ENCODE measurements at places on chromosomes 5 and 9.

DNA sequence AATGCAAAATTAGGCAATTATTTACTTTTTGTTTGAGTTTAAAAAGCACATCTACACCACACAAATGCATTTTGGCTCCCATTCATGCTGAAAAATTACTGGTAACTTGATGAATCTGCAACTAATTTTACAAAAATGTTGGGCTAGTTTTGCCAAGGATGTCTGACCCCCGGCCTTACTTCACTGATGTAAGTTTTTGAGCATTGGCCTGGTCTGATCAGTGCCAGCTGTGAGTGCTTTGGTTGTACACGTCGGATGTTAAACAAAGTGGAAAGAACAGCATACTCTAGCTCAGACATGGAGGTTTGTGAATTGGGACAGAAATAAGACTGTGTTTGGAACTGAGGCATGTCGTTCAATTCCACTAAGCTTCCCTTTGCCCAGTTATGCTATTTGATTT is 1044.2 kb downstream of the TLE4 start:
- DNase-seq, result no peak

- DNase-seq, result no peak
Observed at GRCh38 chr5:56490971-56491468, 257.9 kb upstream of the ANKRD55 start.

- no peak for DNase-seq
Observed at GRCh38 chr9:76571288-76571687, 112.3 kb downstream of the GCNT1 start.

DNA sequence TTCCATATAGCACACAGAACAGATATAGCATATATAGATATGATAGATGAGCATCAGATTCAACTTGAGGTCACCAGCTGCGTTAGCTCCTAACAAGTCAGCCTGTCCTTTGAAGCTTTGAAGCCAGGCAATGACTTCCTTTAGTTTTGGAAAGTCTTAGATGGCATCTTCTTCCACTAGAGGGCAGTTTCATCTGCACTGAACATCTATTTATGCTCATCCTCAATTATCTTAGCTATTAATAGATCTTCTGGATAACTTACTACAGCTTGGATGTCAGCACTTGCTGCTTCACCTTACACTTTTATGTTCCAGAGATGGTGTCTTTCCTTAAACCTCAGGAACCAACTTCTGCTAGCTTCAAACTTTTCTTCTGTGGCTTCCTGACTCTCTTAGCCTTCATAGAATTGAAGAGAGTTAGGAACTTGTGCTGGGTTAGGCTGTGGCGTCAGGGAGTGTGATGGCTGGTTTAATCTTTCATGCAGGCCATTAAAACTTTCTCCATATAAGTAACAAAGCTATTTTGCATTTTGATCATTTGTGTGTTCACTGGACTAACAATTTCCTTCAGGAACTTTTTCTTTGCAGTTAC is 1401.4 kb downstream of the EFNA5 start:
- DNase-seq, result no peak

GRCh38 chr9:136949239-136949816 is 2.7 kb upstream of the LCN12 start:
- no peak for DNase-seq

DNA sequence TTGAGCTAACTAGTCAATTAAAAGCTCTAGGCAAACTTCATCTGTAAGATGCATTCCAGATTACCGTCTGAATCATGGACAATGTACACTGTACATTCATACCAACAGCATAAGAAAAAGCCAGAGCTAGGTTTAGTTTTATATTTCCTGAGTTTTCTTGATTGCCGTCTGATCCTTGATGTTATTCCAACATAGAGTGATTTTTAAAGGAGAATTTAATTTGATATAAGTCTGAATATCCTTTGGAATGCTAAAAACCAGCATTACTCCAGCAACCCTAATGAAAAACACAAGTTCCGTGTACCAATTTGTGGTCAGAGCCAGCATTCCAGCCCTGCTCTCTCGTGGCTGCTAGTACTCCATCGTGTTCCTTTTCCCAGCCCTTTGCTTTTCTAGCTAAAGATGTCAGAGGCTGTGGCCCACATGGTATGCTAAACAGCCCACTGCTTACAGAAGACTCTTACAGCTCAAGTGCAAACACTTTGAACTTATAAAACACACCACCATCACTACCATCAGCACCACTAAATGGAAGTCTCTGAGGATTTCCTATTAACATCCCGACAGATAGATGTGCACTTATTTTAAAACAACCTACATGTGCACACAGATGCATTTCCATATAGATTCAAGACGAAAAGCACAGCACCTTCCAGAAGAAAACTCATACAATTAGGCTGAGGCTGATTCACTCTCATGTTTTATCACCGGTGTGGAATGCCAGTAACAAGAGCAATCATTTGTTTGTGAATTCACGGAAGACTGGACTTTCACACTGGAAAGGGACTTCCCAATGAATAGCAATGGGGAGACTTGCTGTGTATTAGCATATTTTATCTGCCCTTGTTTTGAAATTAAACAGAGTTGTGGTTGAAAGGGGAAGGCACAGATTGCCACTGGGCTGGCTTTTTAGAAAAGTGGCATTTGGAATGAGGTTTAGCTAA is 246.9 kb upstream of the GAS1 start:
- no peak for DNase-seq

Data from NCI-H1048 (cell line).